ENCODE measurements at places on chromosomes 11 and 22.

DNA sequence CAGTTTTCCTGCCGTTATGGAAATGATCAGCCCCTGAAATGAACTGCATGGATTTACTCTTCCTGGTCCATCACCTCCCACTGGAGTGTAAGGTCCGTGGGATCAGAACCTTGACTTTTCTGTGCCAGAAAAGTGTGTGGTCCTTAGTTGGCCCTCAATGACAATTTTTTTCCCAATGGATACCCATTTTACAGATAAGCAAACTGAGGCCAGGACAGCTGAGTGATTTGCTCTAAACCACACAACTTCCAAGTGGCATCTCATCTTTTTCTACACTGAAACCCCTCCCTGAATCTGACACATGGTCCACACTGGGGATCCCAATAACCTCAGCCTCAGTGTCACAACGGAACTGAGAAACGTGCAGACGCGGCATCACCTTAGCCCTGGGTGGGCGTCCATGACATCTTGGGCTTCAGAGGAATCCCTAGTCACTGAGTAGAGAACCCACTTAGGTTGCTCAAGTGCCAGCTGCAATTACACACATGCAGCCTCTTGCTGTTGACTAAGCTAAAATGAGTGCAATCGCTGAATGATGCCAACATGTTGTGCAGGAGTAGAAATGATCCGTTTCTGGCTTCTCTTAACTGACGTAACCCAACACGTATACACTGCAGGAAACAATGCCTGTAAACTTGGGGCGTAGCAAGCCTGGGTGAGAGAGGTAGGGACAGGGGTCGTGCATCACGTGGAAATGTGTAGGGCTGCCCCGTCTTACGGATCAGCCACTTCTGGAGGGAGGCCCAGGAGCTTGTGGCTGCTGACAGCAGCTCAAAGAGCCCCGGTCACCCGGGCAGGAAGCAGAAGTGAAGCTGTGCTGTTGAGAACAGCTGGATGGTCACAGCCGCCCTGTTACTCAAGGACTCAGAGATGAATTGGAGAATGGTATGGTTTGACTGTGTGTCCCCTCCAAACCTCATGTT is 136.3 kb downstream of the SHANK2 start:
- no peak for DNase-seq

DNA sequence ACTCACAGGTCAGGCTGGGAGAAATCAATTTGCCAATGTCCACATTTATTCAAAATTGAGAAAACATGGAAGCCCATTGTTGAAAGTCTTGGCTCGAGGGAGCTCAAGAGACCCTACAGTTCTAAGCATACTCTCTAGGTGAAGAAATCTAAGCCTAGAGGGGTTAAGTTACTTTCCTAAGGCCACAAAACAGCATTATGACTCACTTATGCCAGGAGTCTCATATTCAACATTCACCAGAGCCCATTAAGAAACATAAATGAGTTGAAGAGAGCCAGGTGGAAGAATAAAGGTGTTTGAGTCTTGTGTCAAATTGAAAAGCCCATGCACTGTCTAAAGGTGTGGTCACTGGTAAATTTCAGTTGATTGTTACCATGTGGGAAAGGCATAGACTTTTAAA is 108.1 kb downstream of the INSC start:
- no peak for DNase-seq

GRCh38 chr11:61049859-61050258 is 52.4 kb upstream of the CD5 start:
- no peak for DNase-seq

DNA sequence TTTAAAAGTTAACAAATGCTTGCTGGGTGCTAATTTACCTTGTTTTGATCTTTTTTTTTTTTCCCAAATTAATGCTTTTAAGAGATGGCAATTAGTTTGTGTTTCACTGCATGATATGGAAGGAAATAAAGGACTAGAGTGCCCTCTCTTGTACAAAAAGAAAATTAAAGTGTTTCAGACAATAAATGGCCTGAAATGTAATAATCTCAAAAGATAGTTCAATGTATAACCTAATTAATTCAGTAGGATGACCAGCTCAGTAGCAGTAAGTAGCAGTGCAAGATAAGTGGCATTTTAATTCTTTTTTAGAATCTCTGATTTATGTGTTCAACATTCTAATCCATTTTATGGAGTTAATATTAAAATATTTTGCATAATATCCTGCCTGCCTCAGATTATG is 39.9 kb upstream of the MYO18B start:
- no peak for DNase-seq

DNA sequence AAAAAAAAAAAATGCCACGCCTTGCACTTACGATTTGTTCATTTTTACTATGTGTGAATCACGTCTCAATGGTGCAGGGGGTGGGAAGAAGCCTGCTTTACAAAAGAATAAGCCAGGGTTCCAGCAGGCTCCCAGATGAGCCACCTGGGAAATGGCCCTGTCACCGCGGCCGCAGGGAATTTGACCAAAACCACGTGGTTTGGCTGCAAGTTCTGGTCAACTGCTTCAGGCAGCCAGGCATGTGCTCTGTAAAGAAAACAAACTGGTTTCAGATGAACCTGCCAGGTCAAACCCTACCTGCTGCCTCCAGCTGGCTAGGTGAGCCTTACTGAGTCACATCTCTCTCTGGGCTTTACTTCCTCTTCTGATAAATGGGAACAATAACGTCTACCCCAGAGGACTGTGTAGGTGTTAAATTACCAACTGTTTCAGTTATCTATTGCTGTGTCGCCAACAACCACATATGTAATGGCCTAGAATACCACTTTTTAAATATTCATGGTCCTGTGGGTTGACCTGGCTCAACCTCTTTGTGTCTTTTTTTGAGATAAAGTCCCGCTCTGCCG is 30.5 kb upstream of the GCAT start:
- peak; percentile 31 for DNase-seq

GRCh38 chr22:45223304-45224117 is 17.2 kb downstream of the KIAA0930 start:
- no peak for DNase-seq

DNA sequence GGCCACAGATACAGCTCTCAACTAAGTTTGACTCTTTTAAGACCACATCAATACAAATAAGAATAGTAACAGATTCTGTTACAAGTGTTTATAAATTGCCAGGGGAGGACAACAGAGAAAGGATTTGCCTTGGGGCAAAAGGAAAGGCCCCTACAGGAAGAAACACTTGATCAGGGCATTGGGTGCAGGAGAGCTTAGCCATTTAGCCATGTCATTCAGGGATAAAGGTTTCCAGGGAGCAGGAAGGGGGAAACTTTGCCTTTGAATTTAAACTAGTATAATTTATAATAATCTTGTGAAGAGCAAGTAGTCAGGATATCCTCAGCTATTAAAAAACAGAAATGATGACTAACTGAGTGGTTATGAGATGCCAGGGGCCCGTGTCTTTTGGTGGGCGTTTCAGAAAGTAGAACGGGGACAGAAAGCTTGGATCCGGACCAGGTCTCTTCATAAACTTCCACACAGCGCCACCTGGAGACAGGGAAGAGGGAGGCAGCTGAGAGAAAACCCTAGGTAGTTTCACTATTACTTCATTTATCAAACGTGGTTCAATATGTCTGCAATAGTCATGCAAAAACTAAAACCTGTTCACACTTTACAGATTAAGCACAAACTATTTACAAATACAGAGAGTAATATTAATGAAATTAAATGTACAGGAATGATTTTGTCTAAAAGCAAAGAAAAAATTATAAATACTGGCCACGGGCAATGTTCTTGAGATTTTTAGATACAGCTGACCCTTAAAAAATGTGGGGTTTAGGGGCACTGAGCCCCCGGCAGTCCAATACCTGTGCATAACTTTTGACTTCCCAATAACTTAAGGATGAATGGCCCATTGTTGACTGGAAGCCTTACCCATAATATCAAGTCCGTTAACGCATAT is 11.0 kb upstream of the SLC5A4 start:
- DNase-seq: peak; percentile 64

- DNase-seq: no peak
These were observed 6.5 kb downstream of the MMP1 start for GRCh38 chr11:102791271-102792036.

DNA sequence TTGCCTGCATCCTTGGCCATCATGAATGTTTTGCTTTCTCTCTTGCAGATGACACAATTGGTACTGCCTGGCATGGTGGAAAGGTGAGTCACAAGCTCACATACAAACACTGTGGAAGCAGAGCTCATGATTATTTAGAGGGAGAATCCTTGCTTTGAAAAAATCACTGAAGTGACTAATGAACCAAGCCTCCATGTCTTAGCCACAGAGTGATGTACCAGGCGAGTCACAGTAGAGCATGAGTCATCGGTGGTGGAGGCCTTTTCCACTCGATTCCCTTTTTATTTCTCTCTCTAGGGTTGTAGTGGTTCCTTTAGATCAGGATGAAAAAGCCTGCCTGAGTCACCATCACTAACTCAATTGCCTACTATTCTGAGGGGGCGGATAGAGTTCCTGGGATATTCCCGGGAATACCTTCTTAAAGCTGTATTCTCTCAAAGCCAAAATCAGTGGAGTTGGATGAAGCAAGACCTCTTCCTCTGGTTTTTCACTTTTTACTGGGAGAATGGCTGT is 49.6 kb upstream of the ALKBH3 start:
- peak; percentile 99 for DNase-seq
